ENCODE measurements at places on chromosomes 11 and 22.

GRCh38 chr11:64916040-64916774 is 802 bp downstream of the ATG2A start:
- DNase-seq, result peak; percentile 55

DNA sequence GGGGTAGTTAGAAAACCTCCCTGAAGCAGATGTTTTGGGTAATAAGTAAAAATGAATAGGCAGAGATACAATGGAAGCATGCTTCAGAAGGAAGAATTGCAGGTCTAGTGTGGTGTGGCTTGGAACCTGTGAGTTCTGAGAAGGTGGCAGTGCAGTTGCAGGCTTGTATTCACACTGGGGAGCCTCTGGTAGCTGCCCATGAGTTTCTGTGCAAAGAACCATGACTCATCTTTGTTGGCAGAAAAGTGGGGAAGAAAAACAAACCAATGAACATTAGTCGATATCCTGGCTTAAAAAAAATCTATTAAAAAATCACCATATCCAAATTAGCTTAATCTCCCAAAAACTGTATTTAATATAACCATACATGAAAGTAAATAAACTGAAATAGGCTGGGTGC is 232.6 kb downstream of the FAT3 start:
- no peak for DNase-seq

- DNase-seq, result no peak
Measured at GRCh38 chr22:29693671-29694070, 26.1 kb upstream of the CABP7 start.

- no peak for DNase-seq
Measured at GRCh38 chr11:64443001-64443400, 84.0 kb downstream of the RPS6KA4 start.

DNA sequence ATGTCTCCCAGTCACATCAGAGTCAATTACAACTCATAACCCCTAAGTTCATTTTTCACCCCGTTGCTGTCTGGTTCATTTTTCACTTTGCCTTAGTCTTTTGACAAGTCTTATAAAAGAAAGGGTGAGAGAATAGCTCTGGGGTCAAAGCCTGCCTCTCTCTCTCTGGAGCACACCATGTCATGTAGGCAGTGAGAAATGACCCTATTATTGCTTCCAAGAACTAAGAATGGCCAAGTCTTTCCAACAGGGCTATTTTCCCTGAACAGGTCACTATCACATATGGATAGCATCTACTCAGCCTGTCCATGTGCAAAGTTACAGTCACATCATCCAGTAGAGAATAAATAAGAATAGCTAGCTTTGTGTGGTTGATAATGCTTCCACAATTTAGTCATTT is 655.5 kb upstream of the LRRC4C start:
- DNase-seq, result no peak

DNA sequence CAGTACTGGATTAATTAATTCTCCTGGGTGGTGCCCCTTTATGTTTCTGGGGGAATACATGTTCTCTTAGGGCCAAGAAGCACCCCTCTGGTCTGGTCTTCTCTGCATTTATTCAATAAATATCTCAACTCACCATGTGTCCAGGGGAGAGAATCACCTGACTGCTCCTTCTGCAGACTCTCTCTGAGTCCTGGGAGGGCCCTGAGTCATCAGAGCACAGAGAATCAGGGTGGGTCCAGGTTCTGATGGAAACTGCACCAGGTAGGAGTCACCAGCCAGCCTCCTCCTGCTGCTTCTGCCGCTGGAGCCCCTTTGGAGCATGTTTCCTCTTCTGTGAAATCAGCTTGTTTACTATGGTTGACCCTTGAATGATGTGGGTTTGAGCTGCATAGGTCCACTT is 107.7 kb upstream of the PLET1 start:
- DNase-seq, result no peak

DNA sequence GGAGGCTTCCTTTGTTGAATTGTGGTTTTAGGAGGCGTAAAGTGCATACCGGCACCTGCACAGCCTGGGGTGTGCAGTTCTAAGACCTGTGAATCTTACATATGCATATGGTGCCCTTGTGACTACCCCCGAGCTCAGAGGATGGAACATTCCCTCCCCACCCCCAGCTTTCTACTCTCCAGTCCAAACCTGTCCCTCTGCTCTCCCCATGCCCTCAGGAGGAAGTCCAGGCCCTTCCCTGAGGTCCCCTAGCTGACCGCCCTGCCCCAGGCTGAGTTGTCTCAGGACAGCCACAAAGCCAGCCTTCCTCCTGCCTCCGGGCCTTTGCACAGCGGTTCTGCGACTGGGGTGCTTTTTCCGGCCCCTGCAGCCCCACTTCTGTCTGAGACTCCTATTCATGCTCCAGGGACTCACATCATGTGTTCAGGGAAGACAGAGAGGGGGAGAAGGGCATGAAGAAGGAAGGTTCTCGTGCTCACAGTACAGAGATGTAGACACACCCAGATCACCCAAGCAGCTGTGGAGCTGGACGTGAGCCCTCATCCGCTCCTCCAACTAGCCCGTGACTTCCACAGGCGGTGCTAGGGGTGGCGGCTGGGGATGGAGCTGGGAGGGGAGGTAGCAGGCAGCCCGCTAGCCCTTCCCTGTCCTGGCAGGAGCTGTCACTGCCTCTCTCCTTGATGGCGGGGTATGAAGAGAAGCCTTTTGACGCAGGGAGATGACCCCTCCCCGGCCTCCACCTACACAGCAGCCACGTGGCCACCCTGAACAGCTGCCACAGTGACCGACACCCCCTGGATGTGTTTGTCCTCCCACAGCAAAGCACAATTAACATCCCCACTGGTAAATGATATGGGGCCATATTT is 50.8 kb downstream of the FLRT1 start:
- no peak for DNase-seq

- DNase-seq, result no peak
Measured at GRCh38 chr11:90556606-90557005, 333.8 kb upstream of the CHORDC1 start.

GRCh38 chr11:87603887-87604286 is 566.2 kb downstream of the TMEM135 start:
- DNase-seq, result no peak

DNA sequence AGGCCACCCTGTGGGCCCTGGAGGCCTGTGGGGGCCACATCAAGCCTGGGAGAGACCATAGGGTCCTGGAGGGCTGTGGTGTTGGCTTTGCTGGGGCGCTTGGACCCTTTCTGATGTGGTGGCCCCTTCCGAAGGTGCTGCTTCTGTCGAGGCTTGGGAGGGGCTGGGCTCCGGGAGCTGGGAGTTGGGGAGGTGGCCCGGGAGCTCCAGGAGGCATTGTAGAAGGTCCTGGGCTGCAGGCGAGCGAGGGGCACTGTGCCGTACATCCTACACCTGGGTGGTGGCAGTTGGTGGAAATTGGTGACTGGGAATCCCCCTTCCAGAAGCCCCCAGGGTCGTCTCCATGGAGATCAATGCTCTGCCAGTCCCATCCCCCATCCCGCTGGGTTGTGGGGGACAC is 2.6 kb downstream of the PLA2G3 start:
- DNase-seq, result no peak
